ENCODE measurements at places on chromosomes 1 and 21.

GRCh38 chr1:244349581-244350001, 102.1 kb downstream of the ADSS2 start:
- no peak for DNase-seq

- DNase-seq, result no peak
Measured at GRCh38 chr21:45029948-45030681, 44.3 kb upstream of the ADARB1 start.

DNA sequence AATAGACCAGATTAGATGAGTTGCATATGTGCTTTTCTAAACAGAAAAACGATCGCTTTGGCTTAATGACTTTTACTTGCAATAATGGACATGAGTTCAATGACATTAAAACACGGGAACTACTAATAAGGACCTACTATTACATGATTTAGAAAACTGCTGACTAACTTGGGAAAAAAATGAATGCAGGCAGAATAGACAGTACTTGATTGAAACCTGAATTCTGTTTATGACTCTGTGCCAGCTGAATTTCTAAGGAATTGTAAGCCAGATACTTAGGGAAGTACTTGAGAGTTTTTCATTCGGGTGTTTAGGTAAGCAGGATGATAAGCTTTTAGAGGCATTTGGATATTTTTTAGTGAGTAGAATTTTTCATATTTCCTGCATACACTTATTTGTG, 12.0 kb downstream of the ADGRL2 start:
- DNase-seq, result no peak

DNA sequence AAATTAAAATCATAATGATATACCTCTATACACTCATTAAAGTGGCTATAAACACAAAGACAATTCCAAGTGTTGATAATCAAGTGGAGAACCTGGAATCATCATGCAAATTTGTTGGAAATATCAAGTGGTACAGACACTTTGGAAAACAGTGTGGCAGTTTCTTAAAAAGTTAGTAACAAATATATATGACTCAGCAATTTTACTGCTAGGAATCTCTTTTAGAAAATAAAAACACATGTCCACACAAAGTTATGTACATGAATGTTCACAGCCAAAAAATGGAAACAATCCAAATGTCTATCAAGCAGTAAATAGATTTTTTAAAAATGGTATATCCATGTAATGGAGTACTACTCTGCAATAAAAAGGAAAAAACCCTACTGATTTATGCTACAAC, 375.6 kb downstream of the HLX start:
- DNase-seq, result no peak

DNA sequence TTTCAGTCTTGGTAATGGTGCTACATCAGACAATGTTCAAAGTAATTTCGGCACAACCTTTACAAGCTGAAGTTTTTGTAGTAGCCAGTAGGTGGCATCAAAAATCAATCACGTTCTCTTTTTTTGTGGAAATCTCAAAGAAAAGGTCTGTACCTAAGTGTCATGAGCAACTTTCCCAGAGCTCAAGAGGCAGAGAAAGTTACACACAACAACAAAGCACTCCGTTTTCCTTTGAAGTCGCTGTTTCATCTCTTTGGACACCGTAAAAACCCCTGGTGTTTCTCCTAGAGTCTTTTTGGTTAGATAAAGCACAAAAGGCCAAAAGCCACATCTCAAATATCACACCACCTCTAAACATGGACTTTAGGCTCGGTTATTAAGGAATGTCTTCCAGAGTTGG, 131.6 kb downstream of the LHX8 start:
- DNase-seq, result peak; percentile 61

DNA sequence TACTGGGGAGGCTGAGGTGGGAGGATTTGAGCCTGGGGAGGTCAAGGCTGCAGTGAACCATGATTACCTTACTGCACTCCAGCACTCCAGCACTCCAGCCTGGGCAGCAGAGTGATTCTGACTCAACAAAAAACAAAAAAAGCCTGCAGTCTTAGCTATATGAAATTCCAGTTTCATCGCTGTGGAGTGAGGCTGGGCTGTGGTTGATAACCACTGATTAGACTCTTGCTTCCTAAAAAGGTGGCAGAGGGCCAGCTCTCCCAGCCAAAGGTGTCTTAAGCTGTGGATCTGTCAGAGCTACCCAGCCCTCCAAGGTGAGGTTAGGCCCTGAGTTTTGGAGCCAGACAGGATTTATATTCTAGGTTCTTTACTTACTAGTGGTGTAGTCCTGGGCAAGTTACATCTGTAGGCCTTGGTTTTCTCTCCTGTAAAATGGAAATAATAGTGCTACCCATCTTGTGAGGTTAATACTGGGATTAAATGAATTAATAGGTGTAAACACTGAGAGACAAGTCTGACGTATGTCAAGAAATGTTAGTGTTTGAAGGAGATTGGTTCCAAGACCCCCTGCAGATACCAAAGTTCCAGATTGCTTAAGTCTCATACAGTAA, 35.9 kb downstream of the TMCC2 start:
- no peak for DNase-seq

GRCh38 chr1:107919953-107920352, 45.0 kb downstream of the VAV3 start:
- DNase-seq, result peak; percentile 59

- no peak for DNase-seq
Measured at GRCh38 chr1:209642816-209643215, 9.4 kb downstream of the LAMB3 start.
